Hematopoietic multipotent progenitor cell (in vitro differentiated cells): ENCODE measurements at places on chromosomes 6 and 20.

DNA sequence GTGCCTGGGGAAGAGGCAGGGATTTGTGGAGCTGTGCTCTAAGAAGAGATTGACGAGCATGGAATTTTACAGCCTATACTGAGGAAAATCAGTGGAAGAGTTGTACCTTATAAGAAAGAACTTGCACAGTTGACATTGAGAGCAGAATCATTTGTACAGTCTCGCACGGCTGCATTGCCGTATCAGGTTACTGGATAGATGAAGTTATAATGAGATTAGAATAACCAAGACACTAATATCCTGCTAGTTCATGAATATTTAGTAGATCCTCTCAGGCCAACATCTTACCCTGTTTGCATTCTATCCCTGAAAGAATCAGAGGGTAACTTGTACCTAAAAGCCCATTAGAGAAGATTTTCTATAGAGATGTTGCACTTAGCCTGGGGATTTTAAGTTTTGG, 447.1 kb downstream of the PREX1 start:
- DNase-seq: no peak

DNA sequence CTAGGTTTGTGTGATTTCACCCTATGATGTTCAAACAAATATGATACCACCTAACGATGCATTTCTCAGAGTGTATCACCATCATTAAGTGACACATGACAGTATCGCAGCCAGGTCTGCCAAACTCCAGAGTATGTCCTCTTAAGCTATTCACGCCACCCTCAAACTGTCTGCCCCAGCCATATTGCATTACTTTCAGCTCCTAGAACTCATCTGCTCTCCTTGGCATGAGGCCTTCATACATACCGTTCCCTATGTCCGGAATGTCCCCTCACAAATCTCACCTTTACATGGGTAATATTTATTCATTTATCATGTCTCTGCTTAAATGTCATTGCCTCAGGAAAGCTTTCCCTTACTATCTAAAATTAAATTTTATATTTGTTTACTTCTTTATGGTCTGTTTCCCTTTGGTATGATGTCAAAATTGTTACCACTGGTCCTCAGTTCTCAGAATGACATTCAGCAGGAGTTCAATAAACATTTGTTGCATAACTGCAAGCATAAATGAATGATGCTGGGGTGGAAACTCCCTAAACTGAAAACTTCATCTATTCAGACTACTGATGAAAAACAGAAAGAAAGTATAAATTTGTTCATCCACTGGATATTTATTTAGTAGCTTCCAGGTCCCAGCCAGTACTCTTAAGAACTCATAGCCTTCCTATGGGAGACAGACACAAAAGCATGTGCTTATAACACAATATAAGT, 3.2 kb downstream of the SESN1 start:
- DNase-seq: no peak

DNA sequence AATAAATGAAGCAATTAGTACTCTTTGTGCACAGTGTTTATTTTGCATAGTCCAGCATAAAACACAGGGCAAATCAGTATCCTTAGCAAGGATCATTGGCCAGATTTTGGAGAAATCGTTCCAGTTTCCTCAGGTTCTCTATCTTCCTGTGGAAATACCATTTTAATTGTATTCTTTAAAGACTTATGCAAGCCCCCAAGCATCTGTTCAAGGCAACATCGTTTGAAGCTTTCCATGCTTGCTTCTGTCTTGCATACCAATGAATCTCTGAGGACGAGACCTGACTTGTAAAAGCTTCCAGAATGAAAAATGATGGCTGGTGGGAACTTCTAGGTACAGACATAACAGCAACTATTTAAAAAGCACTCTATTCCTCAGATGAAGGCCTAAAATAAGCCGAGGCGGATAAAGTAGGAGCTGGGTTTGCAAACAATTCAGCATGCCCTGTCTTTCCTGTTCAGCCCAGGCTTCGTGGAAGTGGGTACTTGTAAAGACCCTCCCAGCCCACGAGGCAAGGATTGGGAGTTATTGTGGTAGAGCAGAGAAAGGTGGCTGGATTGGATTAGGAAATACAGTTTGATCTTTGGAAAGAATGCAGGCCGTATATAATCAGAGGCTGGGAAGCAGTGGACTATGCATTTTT, 21.6 kb downstream of the NRSN1 start:
- DNase-seq: no peak

DNA sequence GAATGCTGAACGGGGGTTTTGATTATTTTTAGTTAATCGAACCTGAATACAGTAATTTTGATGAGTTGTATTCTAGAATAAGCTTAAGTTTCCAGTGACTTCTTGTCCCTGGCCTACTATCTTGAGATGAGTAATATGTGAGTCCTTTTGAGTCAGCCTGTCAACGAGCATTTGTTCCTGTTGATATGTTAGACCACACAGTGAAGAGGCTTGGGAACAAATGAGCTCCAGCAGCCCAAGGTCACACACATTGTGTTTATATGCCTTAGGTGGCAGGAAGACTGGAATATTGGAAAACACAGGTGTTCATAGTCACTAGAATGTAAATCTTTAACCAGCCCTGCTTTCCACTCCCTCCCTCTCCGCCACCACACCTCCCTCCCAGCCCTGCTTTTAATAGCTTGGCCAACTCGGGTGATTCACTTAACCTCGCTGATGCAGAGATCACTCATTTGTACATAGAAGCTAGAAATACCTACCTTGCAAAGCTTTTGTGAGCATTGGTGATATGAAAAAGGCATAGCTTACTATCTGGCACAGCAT, 9.1 kb downstream of the SMPDL3A start:
- DNase-seq: no peak

DNA sequence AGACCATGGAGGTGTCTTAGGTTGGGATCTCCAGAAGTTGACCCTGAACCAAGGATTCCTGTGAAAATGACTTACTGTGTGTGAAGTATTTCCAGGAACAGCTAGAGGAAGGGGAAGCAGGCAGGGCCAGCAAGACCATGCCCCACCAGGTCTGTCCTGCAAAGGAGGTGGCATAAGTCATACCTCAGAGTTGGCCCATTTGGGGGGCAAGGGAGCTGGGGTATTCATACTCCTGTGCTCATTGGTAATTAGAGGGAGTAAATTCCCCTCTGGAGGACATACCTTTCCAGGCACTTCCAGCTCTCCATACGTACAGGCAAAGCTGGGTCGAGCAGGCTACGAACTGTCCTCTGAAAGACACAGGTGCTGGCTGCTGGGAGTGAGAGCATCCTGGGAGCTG, 72.4 kb downstream of the STK35 start:
- no peak for DNase-seq

DNA sequence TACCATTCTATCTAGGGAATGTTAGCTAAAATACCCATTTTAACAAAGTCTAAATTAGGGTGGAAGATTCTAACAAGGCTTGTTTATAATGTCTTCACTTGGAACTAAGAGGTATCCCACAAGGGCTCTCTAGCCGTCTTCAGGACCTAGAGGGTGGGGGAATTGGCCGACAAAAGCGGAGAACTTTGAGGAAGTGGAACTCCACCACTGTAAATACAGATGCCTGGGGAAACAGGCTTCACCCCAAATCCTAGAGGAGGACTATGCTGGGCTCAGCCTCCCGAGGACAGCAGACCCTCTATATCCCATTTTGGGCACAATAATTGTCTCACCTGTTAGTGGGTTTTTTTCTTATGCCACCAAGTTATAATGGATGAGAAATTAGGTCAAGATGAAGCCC, 58.0 kb upstream of the TFB1M start:
- DNase-seq: no peak

DNA sequence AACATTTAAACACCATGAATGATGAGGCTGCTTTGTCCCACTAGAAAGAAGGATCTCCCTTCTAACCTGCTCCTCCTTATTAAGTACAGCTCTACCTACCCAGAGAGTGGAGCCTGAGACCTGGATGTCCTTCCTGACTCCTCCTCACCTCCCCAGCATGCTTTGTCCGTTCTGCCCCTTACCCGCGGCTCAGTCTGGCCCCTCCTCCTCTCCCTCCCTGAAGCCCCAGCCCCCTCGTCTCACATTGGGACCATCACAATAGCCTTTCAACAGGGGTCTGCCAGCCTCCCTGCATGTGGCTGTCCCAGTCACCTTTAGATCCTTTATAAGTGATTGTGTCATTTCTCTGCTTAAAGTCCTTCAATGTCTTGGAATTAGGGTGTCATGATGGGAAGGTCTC, 72.5 kb downstream of the DZANK1 start:
- no peak for DNase-seq

GRCh38 chr6:108839083-108839642, 9.1 kb upstream of the ARMC2 start:
- no peak for DNase-seq

DNA sequence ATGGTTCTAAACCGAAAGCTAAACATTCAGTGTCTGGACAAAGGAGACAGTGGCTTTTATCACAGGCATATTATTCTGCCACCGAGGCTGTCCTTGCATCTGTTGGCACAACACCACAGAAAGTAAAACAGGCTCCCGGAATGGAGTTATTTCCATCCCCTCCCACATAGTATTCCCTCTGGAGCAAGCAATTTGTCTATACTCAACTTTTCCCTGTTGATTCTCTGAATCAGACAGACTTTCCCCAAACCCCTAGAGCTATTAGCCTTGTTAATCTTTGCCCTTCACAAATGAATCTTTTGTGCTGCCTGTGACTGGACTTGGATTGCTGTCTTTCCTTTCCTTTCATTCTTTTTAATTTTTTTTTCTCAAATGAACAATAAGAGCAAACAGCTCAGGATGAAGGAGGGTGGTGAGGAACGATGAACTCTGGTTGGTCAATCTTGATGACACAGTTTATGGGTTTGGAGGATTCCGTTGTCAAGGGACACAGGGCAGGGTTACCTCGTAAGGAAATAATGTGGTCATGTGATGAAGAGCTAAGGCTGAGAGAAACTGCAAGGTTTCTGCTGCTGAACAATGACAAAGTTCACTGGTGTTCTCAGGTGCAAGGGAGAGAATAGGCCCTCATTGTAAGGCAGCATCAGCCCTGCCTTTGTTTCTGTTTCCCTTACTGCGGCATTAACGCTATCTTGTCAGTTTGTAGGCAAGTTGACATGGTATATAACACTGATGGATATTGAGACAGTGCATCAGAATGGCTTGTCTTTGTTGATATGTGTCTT, 275.0 kb upstream of the BMP2 start:
- DNase-seq: no peak

- DNase-seq: no peak
These were observed 75.9 kb upstream of the LOC128125822 start for GRCh38 chr6:63496361-63496804.

DNA sequence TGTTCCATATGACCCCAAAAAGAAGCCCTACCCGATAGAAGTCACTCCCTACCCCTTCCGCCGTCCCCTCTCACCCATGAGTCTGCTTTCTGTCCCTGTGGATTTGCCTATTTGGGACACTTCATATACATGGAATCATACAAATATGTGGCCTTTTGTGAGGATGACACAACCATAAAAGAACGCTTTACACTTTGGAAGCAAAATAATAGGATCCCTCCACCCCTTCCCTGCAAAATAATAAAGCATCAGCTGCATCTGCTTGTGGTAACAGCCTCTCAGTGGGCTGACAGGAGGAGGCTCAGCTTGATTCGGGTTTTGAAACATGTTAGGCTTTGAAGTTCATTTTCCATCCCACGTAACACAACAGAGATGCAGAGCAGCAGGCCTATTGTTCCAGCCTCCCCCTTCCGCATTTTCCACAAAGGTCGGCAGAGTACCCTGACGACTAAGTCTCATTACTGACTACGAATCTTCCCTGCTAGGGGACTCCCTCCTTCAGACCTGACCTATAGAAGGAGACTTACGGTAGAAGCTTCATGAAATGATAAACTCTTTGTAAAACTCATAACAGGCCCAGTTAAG, 99.1 kb downstream of the ALDH8A1 start:
- DNase-seq: no peak

DNA sequence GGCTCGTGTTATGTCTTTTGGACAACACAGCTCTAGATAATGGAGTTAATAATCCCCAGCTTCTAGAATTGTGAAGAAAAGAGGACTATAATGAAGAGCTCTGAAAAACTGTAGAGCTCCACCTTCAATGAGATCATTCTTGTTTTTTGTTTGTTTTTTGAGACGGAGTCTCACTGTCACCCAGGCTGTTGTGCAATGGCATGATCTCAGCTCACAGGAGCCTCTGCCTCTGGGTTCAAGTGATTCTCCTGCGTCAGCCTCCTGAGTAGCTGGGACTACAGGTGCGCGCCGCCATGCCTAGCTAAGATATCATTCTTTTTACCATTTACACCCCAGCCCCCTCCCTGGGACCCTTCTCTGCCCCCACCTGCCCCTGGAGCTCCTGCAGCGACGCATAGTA, 36.6 kb downstream of the ERGIC3 start:
- DNase-seq: no peak

GRCh38 chr20:46213946-46214823, 94.1 kb downstream of the CDH22 start:
- DNase-seq: no peak

DNA sequence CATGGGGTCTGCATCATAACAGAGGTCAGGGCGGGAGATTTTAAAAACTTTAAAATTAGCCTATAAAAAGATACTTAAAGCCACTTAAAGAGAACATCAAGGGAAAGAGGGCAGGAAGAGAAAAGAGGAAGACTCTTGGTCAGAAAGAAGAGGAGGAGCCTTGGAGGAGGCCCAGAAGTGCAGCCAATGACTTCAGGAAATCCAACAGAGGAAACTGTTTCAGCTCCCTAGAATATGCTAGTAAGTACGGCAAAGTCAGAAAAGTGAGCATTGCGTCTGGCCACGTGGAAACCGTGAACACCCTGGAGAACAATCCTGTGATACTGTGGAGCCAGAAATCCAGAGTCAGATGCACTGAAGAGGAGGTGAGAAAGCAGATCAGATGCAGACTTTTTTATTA, 22.5 kb upstream of the NHSL1 start:
- no peak for DNase-seq

- DNase-seq: no peak
These were observed 174.6 kb downstream of the UBE3D start for GRCh38 chr6:82891076-82891475.

DNA sequence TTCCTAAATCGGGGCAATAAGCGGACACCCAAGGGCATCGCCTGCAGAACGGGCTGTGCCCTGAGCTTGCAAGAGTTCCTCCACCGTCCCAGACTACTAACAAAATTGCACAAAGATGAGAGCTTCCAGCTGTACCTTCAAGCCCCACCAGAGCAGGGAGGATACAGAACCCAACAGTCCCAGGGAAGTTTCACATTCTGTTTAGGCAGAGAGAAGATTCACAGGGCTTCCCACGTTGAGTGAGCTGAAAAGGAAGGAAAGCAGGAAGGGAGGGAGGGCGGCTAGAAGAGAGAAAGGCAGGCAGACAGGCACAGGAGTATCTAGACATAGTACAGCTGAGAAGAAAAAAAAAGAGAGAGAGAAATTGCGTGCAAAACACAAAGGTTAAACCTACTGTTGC, 112.6 kb upstream of the AFDN start:
- DNase-seq: no peak

DNA sequence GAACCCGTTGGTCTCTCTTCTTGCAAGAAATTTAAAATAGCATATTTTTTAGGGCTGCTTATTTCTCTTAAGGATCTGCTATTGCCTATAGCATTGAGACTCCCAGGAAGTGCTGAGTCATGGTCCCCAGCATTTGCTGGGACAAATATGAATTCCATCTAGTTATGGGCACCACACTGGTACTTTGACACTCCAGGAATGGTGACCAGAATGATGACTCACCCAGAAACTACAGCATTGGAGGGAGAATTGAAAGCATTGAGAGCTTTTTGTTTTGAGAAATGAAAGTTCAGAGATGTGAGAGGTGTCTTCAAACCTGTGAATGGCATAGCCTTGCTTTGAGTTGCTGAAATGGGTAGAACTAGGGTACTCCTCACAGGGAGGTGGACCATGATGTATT, 699.7 kb downstream of the DHX35 start:
- DNase-seq: no peak

GRCh38 chr20:46388201-46388836, 18.1 kb downstream of the ELMO2 start:
- DNase-seq: no peak

GRCh38 chr6:166553563-166554271, 32.8 kb downstream of the RAMACL start:
- no peak for DNase-seq
